Suprapubic skin (tissue), 4 donors: ENCODE measurements at places on chromosomes 16 and 17.

- H3K4me1 ChIP-seq: no peaks in the 10 kb centered on the region
- no peak overlapping the region for H3K27ac ChIP-seq
Observed at GRCh38 chr17:63798572-63799106, 24.7 kb downstream of the DDX42 start.

DNA sequence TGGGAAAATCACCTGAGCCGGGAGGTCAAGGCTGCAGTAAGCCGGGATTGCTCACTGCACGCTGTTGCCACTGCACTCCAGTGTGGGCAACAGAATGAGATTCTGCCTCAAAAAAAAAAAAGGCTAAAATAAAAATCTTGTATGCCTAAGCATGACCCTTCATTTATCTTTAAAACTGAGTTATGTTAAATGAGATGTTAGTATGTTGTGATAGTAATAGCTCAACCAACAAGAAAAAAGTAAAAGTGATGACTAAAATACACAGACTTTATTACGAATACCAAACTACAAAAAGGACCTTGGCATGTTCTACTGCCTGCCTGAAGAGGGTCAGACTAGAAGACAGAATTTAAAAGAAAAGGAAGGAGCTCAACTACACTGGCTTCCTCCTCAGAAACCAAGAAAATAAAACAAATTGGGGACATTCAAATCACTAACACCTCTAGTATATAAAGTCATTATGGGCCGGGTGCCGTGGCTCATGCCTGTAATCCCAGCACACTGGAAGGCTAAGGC lies 4.4 kb downstream of the SMURF2 start:
- no peaks in the 10 kb centered on the region for H3K36me3 ChIP-seq
- H3K27me3 ChIP-seq: no peaks in the 10 kb centered on the region
- H3K4me1 ChIP-seq: peaks cover 44% of the 10 kb centered on the region
- no peak overlapping the region for H3K4me3 ChIP-seq
- H3K27ac ChIP-seq: no peak overlapping the region
- no peak for DNase-seq

- no peaks in the 10 kb centered on the region for H3K4me1 ChIP-seq
- no peak for DNase-seq
- H3K27me3 ChIP-seq: peaks cover 26% of the 10 kb centered on the region
- H3K27ac ChIP-seq: no peak overlapping the region
Observed at GRCh38 chr17:73663614-73664013, 19.4 kb upstream of the SDK2 start.

DNA sequence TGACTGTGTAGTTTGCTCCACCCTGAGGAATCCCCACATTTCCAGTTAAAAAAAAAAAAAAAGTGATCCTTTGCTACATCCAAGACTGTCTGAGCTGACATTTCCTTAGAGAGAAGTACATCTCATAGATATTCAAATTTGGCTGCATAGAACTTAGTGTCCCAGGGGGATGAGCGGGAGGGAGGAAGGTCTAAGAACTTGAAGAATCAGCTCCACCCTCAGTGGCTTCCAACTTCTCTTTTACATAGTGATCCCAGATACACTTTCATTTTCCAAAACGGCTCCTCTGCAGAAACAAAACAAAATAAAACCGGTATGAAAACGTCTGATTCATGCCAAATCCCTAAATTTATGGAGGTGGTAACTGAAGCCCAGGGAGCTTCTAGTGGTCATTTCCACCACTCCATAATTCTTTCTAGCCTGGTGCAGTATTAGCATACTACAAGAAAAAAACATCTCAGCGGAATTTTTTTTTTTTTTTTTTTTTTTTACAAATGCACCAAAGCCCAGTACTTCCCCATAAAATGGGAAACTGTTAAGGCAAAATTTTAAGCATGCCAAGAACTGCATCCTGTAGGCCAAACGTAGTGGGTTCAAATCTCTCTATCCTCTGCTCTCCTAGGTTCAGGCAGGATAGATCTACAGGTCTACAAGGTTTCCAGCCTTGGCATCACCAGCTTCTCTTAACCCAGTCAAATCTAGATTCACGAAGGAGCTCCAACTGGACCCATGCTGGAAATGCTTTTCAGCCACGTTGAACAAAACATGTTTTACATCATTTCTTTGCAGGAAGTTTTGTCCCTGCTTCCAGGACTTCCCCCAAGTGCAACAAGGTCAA lies 29.3 kb downstream of the MAF start:
- H3K4me1 ChIP-seq: peaks cover 3% of the 10 kb centered on the region
- H3K27me3 ChIP-seq: no peaks in the 10 kb centered on the region
- no peaks in the 10 kb centered on the region for H3K36me3 ChIP-seq
- DNase-seq: no peak
- no peak overlapping the region for H3K27ac ChIP-seq

DNA sequence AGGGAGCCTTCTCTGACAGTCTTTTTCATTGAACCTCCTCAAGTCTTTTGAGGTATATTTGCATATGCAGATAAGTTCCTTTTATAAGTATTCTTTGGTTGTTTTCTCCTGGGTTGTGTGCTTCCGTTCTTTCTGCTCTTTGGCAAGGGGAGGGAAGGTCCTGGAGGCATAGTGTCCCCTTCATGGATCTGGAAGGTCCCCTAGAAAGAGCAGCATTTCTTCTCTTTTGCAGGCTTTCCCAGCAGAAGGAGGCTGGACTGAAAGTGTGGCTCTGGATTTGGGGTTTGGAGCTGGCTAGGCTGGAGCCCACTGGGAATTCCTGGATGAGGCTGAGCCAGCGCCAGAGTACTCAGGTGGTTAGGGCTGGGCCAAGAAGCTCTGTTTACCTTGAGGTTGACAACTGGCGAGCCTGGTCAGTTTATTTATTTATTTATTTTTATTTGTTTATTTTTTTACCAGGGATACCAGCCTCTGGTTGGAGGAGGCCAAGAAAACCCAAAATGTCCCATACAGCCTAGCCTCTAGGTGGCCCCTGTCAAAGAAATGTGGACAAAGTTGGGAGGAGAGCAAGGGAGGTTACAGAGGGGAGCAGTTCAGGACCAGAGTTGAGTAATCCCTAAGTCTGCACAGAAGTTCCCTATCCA lies 5.4 kb upstream of the TOP2A start:
- peaks cover 5% of the 10 kb centered on the region for H3K4me1 ChIP-seq
- H3K4me3 ChIP-seq: no peak overlapping the region
- no peaks in the 10 kb centered on the region for H3K36me3 ChIP-seq
- no peak for DNase-seq
- no peaks in the 10 kb centered on the region for H3K27me3 ChIP-seq
- no peak overlapping the region for H3K27ac ChIP-seq

- H3K27ac ChIP-seq: no peak overlapping the region
- DNase-seq: no peak
- H3K4me1 ChIP-seq: no peaks in the 10 kb centered on the region
Observed at GRCh38 chr16:6852643-6853225, 479.9 kb upstream of the RBFOX1 start.
